Mammary epithelial cell (primary cell): ENCODE measurements at places on chromosomes 3 and 15. TPM values are rescaled to one million over a fixed set of nuclear protein-coding genes. Genes with fewer than 3 reads are reported as not detected.
A peak's percentile ranks its signal among the peaks of the same experiment; 100 is the strongest.

DNA sequence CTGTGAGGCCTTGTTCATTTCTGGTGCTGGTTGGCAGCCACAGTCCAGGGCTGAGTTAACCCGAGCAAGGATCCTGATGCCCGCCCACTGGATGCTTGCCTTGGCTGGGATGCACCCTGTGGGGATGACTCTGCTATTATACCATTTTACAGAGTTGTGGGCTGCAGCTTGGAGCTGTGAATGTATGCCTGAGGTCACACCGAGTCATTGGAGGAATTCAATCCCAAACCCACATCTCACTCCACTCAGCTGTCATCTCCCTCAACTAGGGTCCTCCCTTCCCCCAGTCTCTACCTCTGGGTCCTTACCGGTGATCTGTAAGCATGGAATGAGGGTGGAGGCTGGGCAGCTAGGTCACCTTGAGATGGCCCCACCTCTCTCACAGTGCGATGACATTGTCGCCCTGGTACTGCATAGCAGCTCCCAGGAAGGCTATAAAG is 22.1 kb downstream of the MAPKAPK3 start:
- peak; percentile 68 for DNase-seq

The SCAMP5 gene
- 0.91 TPM for polyA plus RNA-seq

GRCh38 chr3:129505341-129505740 is 23.1 kb upstream of the RHO start:
- DNase-seq, result no peak

DNA sequence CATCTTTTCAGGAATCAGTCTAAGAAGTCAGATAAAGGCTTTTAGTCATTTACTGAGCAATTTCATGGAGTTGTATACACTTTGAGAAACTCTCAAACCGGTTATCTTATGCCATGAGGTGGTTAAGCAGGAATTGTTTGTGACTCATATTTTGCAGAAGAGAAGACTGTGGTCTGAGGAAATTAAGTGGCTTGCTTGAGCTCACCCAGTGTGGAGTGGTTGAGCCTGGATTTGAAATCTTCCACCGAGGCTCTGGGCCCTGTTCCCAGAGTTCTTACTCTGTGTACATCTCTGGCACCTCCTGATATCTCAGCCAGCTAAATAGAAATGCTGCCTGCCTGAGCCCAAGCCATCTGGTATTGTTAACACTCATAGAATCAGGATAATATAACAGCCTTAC is 37.8 kb upstream of the BCL6 start:
- peak; percentile 92 for DNase-seq

- no peak for DNase-seq
Observed at GRCh38 chr3:30843877-30844276, 50.6 kb downstream of the GADL1 start.

The PIGZ gene
- 1.0 TPM for polyA plus RNA-seq

GRCh38 chr3:43537225-43537624 is 84.6 kb downstream of the ANO10 start:
- DNase-seq, result no peak

DNA sequence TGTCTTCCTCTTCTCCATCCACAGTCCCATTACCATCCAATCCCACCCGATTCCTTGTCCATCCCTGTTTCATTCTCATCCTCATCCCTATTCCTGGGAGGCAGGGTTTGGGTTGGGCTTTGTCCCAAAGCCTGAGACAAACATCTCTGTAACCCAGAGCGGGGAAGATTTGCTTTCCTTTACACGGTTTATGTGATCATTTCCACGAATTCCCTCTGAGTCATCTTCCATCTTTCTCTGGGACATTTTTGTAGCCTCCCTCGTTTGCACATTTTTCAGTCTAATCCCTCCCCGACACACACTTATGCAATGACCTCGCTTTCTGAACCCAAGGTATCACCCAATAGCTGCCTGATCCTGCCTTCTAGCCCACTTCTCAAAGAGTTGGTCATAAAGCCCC is 22.8 kb downstream of the DUOX2 start:
- no peak for DNase-seq
